T1000 (cell line): ENCODE measurements at places on chromosomes 11 and 22.

GRCh38 chr11:19751055-19751454 lies 38.4 kb downstream of the NAV2 start:
- no peak for DNase-seq

DNA sequence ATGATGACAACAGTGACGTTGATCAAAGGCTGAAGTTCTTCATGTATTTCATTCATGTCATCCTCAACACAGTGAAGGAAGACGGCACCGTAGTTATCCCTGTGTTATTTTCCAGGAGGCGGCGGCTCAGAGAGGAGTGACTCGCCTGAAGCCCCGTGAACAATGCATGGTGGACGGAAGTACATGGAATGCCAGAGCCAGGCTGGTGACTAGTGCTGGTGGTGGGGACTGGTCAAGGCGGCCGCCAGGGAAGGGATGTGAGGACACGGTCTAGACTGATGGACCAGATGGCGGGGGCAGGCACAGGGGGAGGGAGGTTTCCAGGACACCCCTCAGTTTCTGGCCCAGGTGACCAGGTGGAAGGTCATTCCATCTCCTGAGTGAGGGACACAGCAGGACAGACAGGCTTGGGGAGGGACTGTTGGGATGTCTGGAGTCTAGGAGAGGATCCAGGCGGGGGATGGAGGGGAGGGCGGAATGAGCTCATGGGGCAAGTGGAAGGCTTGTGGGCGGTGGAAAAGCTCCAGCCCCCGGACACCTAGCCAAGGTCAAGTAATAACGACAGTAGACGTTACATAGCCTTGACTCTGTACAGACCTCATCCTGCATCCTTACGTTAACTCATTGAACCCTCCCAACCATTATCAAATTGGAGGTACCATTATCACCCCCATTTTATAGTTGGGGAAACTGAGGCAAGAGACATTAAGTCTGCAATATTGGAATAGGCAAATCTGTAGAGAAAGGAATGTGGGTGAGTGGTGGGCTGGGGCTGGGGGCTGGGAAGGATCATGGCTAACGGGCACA lies 16.0 kb upstream of the PICK1 start:
- no peak for DNase-seq

DNA sequence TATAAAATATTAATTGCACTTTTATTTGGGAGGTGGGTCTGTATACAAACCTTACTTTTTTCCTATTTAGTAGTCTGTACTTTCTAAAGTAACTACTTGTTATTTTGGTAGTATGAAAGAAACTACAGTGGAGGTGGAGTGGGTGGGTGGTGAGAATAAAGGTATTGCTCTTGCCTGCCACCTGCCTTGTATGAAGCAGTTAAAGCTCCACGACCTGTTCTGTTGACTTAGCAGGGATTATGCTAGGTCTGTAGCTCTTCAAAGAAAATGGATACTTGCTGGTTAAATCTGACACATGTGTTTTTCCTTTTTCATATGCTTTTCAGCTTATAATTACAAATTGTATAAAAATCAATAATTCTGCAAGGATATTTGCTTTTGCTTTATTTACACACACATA lies 111.9 kb downstream of the EHF start:
- DNase-seq = no peak

DNA sequence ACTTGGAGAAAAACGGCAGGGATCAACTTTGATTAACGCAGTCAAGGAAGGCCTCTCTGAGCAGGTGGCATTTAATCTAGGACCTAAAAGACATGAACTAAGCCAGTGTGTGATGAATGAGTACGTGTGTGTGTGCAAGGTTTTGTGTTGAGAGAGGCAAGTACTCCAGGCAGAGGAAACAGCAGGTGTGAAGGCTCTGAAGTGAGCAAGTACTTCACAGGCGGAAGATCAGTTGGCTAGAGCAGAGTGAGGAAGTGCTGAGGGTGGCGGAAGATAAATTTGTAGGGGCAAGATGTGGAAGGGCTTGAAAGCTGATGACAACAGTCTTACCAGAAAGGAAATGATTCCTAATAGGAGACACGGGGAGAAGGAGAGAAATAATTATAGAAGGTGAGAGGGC lies 6.8 kb downstream of the APIP start:
- no peak for DNase-seq

DNA sequence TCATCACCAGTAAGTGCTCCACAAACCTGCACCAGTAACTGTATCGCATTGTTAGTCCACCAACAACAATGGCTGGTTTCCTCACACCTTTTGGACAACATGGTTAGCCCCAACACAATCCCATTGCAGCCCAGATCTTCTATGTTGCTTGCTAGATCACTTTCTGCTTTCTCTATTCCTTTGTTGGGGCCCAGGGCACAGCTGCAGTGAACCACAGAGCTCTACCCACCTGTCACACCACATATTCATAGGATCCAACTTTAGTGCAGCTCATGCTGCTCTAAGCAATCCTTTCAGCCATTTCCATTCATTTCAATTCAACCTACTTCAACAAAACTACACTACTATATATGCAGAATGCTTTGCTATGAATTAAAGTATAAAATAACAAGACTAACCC lies 364.3 kb downstream of the DCDC1 start:
- DNase-seq = no peak

DNA sequence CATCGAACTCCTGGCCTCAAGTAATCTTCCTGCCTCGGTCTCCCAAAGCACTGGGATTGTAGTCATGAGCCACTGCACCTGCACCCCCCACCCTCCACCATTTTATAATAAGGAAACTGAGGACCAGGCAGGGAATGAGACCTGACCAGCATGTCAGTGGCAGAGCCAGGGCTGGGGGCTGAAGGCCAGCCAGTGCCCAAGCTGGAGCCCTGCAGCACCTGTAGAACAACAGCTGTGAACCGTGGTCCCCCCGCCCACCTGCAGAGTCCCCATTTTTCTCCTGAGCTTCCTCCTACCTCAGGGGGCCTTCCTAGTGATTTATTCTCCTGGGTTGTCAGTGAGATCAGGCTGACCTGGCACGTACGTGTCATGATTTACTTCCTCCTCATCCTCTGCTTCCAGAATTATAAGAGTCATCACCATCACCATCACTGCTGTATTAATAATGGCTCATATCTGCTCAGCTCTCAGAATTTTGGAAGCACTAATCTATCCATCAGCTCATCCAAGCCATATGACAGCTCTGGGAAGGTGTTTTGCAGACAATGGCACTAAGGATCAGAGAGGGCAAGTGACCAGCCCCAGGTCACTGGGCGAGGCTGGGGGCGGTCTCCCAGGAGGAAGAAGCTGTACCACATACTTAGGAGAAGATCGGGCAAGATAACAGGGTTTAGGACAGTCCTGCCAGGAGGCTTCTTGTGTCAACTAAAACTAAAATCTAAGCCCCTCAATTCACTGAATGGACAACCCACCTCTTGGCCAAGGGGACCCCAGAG lies 5.5 kb upstream of the SLCO2B1 start:
- no peak for DNase-seq

DNA sequence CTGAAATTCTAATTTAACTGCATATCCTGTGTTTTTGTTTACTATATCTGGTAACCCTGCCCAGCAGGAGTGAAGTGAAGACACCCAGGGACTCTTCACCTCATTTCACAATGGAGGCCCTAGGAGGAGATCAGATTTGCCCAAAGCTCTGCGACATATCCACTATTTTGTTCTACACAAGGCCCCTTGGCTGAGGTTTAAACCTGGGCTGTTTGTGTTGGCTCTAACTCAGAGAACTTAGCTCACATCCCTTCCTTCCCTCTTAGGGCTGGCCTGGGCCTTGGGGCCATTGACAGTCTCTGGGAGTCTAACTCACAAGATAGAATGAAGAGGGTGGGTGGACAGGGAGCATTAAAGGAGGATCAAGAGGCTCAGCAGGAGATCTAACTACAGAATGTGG lies 8.2 kb upstream of the PLA2G3 start:
- no peak for DNase-seq

GRCh38 chr11:78961247-78961646 lies 386.6 kb upstream of the NARS2 start:
- DNase-seq = no peak

DNA sequence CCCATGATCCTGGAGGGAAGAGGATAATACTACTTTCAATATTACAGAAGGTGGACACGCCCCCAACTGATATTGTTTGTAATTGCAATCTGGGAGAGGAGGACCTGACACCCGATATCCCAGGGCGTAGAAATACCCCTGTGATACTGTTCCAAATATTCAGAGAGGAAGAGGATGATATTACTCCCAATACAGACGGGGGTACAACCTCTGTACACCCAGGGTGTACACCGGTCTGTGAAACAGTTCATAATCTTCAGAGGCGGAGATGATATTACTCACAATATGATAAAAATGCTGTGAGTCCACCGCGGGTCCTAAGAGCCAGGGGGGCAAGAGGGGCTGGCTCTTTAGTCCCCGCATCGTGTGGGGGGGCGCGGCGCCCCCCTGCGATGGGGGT lies 57.2 kb upstream of the ALDH3B2 start:
- DNase-seq = no peak
